BJ (cell line): ENCODE measurements at places on chromosomes 7 and 10. TPM values are rescaled to one million over a fixed set of nuclear protein-coding genes. Genes with fewer than 3 reads are reported as not detected.

The CTAGE6 gene
- polyA plus RNA-seq, result 0.02 and 0.09 TPM in 2 replicates

The GARIN1A gene
- polyA plus RNA-seq, result 0.67 and 0.94 TPM in 2 replicates

The PBLD gene
- polyA plus RNA-seq, result 1.1 and 2.1 TPM in 2 replicates

The FAM25A gene
- polyA plus RNA-seq, result not detected in 2 replicates

The ZNF783 gene
- 5.9 and 6.9 TPM in 2 replicates for polyA plus RNA-seq

The ELFN1 gene
- 0.99 and 1.7 TPM in 2 replicates for polyA plus RNA-seq

The RASA4B gene
- 9.5 and 15.0 TPM in 2 replicates for polyA plus RNA-seq

The NUTM2D gene
- polyA plus RNA-seq, result 2.1 and 2.8 TPM in 2 replicates

The CH25H gene
- polyA plus RNA-seq, result 0.53 and 0.86 TPM in 2 replicates

The STYXL1 gene
- 64.7 and 75.6 TPM in 2 replicates for polyA plus RNA-seq

The ANKRD30A gene
- not detected in 2 replicates for polyA plus RNA-seq

The DEPP1 gene
- 7.0 and 11.9 TPM in 2 replicates for polyA plus RNA-seq

The LDB3 gene
- 0.55 and 0.83 TPM in 2 replicates for polyA plus RNA-seq

The ALOX5 gene
- polyA plus RNA-seq, result not detected in 2 replicates

The SLC26A5 gene
- polyA plus RNA-seq, result not detected in 2 replicates

The CNNM1 gene
- 1.1 and 1.3 TPM in 2 replicates for polyA plus RNA-seq

The EGR2 gene
- 1.1 and 1.9 TPM in 2 replicates for polyA plus RNA-seq

The CFAP43 gene
- polyA plus RNA-seq, result 0.05 and 0.11 TPM in 2 replicates

The NEBL gene
- polyA plus RNA-seq, result not detected in 2 replicates

The TFPI2 gene
- polyA plus RNA-seq, result 113 and 143 TPM in 2 replicates

The FAM25G gene
- polyA plus RNA-seq, result not detected in 2 replicates

The NRP1 gene
- polyA plus RNA-seq, result 141 and 165 TPM in 2 replicates

The ADAMTS14 gene
- polyA plus RNA-seq, result 1.2 and 3.3 TPM in 2 replicates

The ALDH18A1 gene
- 109 and 110 TPM in 2 replicates for polyA plus RNA-seq

The SLC13A4 gene
- polyA plus RNA-seq, result 0.04 TPM in 2 replicates

The TIAL1 gene
- polyA plus RNA-seq, result 39.9 and 57.6 TPM in 2 replicates

The HOXA3 gene
- polyA plus RNA-seq, result 0.09 and 0.15 TPM in 2 replicates

The ADIRF gene
- 42.1 and 64.4 TPM in 2 replicates for polyA plus RNA-seq

The TRIL gene
- 0.01 TPM in 1 of 2 replicates, not detected in the other for polyA plus RNA-seq

The AP3M1 gene
- polyA plus RNA-seq, result 31.7 and 53.5 TPM in 2 replicates

The OPALIN gene
- polyA plus RNA-seq, result not detected in 2 replicates

The CRHR2 gene
- polyA plus RNA-seq, result not detected in 2 replicates

The MICALL2 gene
- 5.4 and 11.1 TPM in 2 replicates for polyA plus RNA-seq

The TAS2R5 gene
- polyA plus RNA-seq, result 0.43 and 0.64 TPM in 2 replicates

The CYP26C1 gene
- 0.05 and 0.09 TPM in 2 replicates for polyA plus RNA-seq

The ZMYND11 gene
- 37.6 and 64.4 TPM in 2 replicates for polyA plus RNA-seq

The NUPR2 gene
- not detected in 2 replicates for polyA plus RNA-seq

The HMX2 gene
- polyA plus RNA-seq, result not detected in 2 replicates

The HOXA11 gene
- 27.7 and 34.0 TPM in 2 replicates for polyA plus RNA-seq

The MSMB gene
- not detected in 2 replicates for polyA plus RNA-seq

The SEMA3D gene
- 19.9 and 27.7 TPM in 2 replicates for polyA plus RNA-seq

The ARHGEF35 gene
- 0.37 and 0.91 TPM in 2 replicates for polyA plus RNA-seq

The TAF5 gene
- polyA plus RNA-seq, result 1.5 and 2.5 TPM in 2 replicates

The SLIT1 gene
- polyA plus RNA-seq, result 0.01 and 0.02 TPM in 2 replicates

The ACSL5 gene
- polyA plus RNA-seq, result 1.0 and 1.5 TPM in 2 replicates

The C10orf95 gene
- polyA plus RNA-seq, result not detected in 2 replicates

The C7orf25 gene
- 4.2 and 4.8 TPM in 2 replicates for polyA plus RNA-seq

The SPAM1 gene
- not detected in 2 replicates for polyA plus RNA-seq

The TMEM236 gene
- 0.02 and 0.04 TPM in 2 replicates for polyA plus RNA-seq
